ENCODE measurements at places on chromosomes 12 and 14.

GRCh38 chr12:13154831-13155230, 41.7 kb upstream of the EMP1 start:
- no peak for DNase-seq

DNA sequence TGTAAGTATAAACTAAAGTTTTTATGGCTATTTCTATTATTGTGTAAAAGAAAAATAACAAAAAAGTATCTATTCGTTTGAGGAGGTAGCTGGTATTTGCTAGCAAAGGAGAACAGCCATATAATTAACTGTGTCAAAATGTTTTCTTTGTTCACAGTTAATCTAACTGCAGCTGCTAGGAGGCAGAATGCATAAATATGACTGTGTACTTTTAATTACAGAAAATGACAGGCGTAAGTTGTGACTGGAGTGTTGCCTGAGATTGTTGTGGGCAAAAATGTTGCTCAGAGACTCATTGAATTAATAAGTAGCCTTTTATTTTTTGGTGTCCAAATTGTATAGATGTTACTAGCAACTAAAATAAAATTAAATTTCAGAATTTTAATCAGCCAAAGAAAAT, 33.5 kb downstream of the PTPRO start:
- DNase-seq: no peak

- DNase-seq: no peak
Measured at GRCh38 chr12:19031032-19031431, 98.5 kb upstream of the PLEKHA5 start.

- DNase-seq: peak; percentile 83
Measured at GRCh38 chr12:103462675-103463074, 33.1 kb downstream of the C12orf42 start.

DNA sequence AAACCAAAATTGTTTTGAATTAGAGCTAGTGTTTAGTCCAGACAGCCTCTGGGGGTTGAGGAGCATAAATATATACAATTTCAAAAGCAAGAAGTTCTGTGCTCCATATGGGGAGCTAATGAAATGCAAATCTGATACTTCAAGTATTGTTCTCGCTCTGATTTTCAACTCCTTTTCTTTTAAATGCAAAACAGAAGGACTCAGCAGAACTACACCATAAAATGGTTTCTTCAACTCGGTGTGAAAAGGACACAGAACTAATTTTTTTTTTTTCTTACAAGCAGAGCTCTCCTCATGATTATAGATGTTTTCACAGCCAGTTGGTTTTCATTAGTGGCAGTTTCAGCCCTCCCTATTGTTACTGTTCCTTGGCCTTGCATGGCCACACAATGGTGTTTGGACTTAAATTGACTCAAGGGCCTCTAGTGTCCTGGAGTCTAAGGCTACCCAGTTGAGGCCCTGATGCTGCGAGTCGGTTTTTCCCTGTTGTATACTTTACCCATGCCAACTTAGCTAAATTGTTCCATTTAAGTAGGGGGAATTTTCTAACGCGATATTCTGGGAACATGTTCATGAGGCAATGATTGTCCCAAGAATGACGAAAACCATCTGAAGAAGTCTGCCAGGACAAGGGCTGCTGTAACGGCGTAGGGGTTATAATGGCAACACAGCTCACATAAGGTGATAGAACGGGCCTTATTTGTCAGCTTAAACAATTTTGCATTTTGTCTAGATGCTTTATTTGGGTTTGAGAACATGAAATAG, 120.3 kb downstream of the GPR135 start:
- DNase-seq: no peak

GRCh38 chr14:27315477-27315876, 717.6 kb upstream of the NOVA1 start:
- DNase-seq: no peak

- DNase-seq: no peak
Measured at GRCh38 chr14:104181761-104182530, 43.6 kb downstream of the KIF26A start.

DNA sequence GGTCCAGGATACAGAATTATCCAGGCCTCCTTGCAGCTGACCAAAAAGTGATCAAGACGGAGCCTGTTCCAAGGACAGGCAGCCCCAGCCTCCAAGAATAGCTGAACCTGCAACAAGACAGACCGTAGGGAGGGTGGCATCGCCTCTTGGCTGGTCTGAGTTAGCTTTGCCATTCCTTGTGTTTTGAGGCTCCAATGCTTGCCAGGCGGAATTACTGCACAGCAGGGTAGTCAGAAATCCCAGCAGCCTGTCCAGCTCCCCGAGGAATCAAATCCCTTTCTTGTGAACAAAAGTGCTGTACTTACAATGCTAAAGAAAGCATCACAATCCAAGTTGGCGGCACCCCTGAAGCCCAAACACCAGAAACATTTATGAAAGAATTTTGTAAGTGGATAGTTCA, 246.9 kb downstream of the TMEM132C start:
- DNase-seq: no peak

DNA sequence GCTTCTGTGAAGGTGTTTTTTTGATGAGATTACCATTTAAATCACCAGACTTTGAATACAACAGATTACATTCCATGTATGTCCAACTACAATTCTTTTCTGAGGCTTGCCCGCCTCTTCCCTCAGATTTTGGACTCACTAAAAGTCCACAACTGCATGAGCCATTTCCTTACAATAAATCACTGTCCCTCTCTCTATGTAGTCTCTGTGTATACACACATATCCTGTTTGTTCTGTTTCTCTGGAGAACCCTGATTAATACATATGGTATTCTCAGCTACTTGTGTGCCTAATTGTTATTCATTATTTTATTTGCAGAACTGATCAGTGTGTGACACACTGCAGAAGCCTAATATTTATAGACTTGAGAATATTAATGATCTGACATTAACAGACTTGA, 2.4 kb upstream of the MIPOL1 start:
- no peak for DNase-seq

DNA sequence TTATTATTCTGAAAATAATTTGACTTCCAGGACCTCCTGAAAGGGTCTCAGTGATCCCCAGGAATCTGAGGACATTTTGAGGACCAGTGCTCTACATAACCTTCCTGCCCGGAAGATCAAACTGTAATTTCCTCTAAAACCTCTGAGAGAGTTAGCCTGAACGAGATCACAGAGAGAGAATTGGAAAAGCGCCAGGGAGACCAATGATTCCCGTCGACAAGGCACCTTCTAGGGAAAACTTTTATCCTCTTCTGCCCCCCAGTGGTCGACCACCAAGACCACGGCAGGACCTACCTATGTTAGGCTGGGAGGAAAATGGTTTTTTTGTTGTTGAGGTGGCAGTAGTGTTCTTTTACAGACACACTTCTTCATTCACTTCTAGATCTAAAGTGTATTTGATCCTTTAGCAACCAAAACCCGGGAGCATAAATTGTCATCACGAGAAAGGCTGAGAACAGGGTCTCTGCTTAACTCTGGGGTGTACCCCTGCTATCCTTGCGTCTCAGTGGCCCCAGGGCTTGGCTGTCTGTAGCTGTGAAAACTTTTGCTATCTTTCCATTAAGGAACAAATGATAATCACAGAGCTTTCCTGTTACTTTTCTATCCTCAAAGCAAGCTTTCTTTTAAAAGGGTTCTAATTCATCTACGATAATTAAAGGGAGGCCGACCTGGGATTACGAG, 62.9 kb upstream of the NID2 start:
- peak; percentile 4 for DNase-seq
